HepG2 (cell line): ENCODE measurements at places on chromosomes 12 and 14.

- no peak for DNase-seq
Measured at GRCh38 chr12:57479376-57480115, at the start of gene ARHGAP9. Gene ARHGAP9, minus strand, starts transcription at chr12:57479866. Its CDS starts 460 bp downstream, at chr12:57479406.

GRCh38 chr14:104359301-104359968, 220.1 kb upstream of the C14orf180 start:
- no peak for DNase-seq

GRCh38 chr12:108640802-108641445, 7.2 kb upstream of the SELPLG start:
- DNase-seq: no peak

DNA sequence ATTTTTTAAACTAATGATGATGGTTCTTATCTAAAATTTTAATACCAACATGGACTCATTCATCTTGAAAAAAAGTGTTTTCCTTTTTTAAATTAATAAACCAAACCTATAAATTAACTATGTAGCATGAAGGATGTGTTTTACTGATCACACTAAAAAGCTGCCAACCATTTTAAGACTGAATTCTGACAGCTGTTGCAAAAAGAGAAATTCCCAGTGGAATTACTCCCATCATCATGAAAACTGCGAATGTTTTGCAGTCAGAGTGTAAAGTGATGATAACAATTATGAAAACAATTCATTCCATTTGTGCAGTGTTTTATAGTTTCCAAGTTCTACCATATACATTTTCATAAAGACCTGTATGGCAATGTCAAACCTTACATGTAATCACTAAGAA, 232.8 kb downstream of the SLC2A13 start:
- DNase-seq: no peak

DNA sequence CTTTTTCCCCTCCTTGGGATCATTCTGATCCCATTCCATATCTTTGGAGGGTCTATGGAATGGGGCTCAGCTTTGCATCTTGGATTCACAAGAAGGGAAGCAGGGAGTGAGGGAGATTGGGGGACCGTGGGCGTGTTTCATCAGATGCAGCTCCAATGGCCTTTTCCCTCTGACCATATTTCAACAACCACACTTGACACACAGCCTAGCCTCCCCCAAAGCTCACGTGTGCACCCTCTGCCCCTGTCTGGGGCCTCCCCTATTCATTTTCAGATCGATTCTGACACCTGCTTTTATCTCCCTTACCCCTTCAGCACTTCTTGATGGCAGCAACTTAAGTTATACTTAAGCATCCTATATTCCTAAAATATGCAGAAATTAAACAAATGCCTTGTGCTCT, 126.6 kb downstream of the CHST11 start:
- DNase-seq: no peak

GRCh38 chr12:79451978-79452377, 238.8 kb downstream of the PAWR start:
- DNase-seq: peak; percentile 31
